ENCODE measurements at places on chromosomes 7 and 10. TPM values are rescaled to one million over a fixed set of nuclear protein-coding genes. Genes with fewer than 3 reads are reported as not detected.

DNA sequence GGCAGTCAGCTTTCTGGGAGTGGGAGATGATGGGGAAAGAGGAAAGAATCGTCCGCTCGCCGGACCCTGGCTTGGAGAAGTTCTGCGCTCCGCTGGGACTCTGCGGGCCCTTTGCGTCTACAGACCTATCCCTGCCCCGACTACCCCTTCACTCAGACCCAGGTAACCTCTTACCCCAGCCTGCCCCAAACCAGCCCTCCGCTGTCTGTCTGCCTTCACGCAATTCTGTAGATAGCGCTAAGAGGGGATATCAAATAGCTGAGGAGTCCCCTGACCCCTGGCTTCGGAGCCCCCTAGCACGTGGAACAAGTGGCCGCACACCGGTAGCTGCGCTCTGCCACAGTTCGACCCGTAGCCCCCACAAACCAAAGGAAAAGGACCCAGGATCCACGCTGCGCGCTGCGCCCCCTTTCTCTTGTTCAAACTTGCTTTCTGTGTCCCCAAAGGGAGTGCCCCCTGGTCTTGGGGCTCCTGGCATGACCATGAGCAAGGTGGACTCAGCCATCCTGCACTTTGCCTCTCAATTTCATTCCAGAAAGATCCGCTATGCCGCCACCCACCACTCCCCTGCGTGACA lies 7.0 kb downstream of the HOXA4 start:
- no peak for DNase-seq

- no peak for DNase-seq
These were observed 23.1 kb downstream of the NRBF2 start for GRCh38 chr10:63156236-63156635.

GRCh38 chr10:70352401-70353097 lies 29.9 kb downstream of the LRRC20 start:
- DNase-seq = peak; percentile 17

- DNase-seq = no peak
These were observed 26.7 kb upstream of the SYPL1 start for GRCh38 chr7:106138776-106139175.

The APBB1IP gene
- 4.2 TPM for total RNA-seq

All from sigmoid colon (tissue), 7 donors.